Mesendoderm (in vitro differentiated cells): ENCODE measurements at places on chromosomes 2 and 18.
A peak's percentile ranks its signal among the peaks of the same experiment; 100 is the strongest.

GRCh38 chr2:71923887-71924533 lies 223.7 kb downstream of the CYP26B1 start:
- peak; percentile 92 for DNase-seq

DNA sequence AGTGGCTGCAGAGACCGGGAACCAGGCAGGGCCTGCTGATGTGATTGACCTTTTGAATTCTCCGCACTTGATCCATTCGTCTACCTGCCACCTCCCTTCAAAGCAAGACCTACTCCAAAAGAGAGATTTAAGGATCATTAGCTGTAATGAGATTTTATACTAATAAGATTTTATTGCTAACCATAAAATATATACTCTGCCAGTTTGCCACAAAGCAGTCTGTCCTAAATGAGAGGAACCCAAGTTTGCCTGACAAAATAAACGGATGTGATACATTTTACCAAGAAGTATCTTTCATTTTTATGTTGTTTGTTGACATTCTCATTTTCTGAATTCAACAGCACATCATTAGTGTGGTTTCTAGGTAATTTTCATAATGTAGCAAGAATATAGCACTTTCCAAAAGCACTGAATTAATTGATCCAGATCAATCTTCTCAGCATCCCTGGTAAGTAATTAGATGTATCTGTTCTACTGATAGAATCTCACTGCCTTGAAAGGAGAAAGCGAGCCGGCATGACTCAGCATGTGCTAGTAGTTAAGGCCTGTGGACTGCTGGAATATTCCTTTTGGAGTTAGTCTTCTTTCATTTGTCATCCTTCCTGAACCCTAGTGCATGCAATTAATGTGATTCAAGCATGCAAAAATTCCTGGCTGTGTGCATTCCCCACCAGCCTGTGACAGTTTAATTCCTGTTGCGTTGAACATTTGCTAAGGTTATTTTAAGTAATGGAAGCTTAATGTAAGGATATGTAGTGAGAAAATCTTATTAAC lies 128.5 kb downstream of the ARL6IP6 start:
- DNase-seq = peak; percentile 59

GRCh38 chr2:215921895-215922294 lies 91.5 kb downstream of the MREG start:
- peak; percentile 40 for DNase-seq

- no peak for DNase-seq
Observed at GRCh38 chr18:39025531-39025930, 1459.9 kb upstream of the CELF4 start.

DNA sequence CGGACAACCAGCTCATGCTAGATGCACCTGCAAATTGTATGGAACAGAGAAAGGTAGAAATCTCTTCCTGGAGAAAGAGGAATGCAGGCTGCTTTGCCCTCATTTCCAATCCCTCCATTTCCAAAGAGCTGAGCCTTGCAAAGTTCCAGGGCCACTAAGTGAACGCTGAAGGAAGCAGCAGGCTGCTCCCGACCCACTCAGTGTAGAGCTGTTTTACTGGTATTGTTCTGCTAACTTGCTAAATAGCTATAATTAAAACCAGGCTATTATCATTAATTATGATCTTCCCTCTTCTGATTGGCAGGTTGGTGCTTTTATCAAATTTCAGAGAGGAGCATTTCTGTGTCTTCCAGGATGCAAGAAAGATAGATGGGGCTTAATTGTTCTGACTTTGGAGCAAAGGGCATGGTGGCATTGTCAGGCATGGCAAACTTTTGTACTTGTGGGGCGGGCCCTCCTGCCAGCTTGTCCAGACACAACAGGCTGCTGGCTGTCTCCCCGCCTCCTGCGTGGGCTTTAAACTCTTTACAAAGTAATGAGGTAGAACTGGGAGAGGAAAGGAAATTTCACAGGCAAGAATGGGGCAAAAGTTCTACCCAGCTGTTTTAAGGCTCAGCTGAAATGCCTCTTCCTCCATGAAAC lies 40.2 kb downstream of the ALK start:
- DNase-seq = no peak

DNA sequence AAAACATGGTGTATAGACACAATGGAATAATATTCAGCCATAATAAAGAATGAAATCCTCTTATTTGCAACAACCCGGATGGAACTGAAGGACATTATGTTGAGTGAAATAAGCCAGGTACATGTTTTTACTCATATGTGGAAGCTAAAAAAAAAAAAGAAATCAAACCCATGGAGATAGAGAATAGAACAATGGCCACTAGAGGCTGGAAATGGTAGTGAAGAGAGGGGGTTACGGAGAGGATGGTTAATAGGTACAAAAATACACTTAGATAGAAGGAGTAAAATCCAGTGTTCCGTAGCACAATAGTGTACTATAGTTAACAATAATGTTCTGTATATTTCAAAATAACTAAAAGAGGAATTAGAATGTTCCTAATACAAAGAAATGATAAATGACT lies 12.8 kb upstream of the KIAA2012 start:
- DNase-seq = no peak

GRCh38 chr2:7992612-7993602 lies 688.9 kb upstream of the ID2 start:
- no peak for DNase-seq

- peak; percentile 20 for DNase-seq
Observed at GRCh38 chr2:219630770-219631405, 3.5 kb downstream of the SLC4A3 start.

DNA sequence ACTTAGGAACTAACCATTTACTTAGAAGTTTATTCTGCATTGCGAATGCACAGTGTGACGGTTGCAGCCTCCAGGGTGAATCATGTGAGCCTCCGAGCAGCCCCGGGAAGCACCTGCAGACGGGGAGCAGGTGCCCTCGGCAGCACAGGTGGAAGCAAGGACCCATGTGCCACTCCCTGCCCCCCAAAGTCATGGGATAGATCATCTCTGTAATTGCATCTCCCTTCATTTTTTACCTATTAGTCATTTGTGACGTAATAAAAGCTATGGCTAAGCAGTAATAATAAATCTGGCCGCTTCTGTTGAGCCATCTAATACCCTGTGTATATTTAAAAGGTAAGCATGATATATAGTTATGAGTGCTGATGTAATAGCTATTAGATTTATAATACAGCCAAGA lies 97.2 kb downstream of the PTGR3 start:
- DNase-seq = no peak

DNA sequence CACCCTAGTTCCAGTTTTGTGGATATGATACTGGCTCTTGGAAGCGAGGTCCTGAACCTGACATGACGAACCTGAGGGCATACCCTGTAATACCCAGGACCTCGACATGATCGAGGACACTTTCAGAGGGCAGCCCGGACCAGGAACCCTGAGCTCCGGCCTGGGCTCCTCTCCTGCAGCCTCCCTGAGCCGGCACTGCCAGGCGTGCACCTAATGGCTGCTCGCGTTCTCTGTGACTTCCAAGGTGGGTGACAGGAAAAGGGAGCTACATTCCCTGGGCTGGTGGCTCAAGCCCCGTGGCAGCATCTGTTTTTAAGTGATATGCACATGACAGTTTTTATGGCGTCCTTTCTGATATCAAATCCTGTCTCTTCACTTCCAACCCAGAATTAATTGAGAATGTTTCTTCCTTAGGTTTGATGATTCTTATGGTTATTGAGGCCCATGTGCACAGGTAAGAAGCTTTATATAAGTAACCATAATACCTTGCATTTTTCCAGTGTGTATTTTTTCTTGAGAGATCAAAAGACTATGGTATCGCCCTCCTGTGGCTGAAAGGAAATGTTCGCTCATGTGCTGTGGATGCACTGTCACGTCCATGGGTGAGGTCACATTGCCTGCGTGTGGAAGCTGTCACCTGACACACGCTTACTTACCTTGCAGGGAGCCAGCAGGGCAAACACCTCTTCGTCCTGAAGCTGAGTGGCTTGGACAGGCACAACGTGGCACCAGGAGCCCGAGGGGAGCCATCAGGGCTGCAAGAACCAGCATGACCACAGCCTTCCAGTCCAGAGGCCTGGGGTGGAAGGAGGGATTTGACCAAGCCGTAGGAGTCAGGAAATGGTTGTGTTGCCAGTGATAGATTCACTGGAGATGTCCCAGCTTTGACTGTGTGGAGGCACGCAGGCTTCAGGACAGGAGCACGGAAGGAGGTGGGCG lies 367.4 kb upstream of the MYT1L start:
- peak; percentile 68 for DNase-seq

- DNase-seq = no peak
Observed at GRCh38 chr2:204152616-204153015, 216.1 kb downstream of the ICOS start.

DNA sequence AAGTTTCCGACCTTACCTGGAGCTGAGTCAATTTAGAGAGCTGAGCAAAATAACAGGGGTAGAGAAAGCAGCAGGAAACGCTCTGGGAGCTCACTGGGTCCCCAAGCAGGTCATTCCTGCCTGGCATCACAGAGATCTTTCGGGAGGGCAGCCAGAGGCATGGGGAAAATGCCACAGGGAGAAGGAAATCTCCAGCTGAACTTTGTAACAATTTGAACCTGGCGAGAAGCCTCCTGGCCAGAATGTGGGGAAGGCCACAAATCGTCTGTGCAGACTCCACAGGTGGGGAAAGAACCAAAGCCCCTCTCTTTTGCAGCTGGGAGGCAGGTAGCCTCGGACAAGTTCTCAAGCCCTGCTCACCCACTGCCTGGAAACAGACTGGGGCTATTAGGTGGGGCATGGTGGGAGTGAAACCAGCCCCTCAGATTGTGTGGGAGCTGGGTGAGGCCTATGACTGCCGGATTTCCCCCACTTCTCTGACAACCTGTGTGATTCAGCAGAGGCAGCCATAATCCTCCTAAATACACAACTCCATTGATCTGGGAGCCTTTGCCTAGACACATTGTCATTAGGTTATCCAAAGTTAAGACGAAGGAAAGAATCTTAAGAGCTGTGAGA lies 53.9 kb downstream of the INO80D start:
- DNase-seq = peak; percentile 64

GRCh38 chr2:29766191-29766590 lies 155.2 kb downstream of the ALK start:
- DNase-seq = no peak

GRCh38 chr18:9846162-9846925 lies 39.4 kb upstream of the TXNDC2 start:
- no peak for DNase-seq

GRCh38 chr2:54599914-54600313 lies 123.5 kb upstream of the EML6 start:
- DNase-seq = no peak

DNA sequence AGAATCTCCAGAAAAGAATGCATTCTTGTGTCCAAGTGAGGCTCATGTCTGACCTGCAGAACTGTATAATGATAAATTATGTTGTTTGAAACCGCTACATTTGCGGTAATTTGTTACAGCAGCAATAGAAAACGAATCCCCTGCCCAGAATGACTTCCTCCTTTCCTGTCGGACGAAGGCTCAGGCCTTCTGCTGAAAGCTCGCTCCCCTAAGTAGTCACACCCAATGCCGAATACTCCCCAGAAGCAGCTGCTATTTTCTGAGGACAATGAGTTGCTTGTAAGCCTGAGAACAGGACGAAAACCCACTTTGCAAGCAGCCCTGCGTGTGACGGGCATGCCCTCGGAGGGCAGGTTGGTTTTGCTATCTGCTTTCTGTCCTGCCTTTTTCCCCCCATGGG lies 27.7 kb upstream of the PTPN4 start:
- DNase-seq = no peak

GRCh38 chr2:150601280-150602038 lies 114.0 kb upstream of the RND3 start:
- DNase-seq = no peak

- no peak for DNase-seq
Observed at GRCh38 chr2:164899121-164899520, 56.2 kb downstream of the SLC38A11 start.

- DNase-seq = peak; percentile 95
Observed at GRCh38 chr18:25019086-25019860, 332.7 kb downstream of the ZNF521 start.

GRCh38 chr2:134689315-134689714 lies 29.5 kb downstream of the TMEM163 start:
- no peak for DNase-seq

- DNase-seq = peak; percentile 43
Observed at GRCh38 chr2:58734365-58734764, 493.2 kb upstream of the FANCL start.

- no peak for DNase-seq
Observed at GRCh38 chr2:197128126-197128525, 182.5 kb downstream of the ANKRD44 start.

- DNase-seq = peak; percentile 67
Observed at GRCh38 chr18:8215741-8216140, 393.5 kb upstream of the RAB12 start.

DNA sequence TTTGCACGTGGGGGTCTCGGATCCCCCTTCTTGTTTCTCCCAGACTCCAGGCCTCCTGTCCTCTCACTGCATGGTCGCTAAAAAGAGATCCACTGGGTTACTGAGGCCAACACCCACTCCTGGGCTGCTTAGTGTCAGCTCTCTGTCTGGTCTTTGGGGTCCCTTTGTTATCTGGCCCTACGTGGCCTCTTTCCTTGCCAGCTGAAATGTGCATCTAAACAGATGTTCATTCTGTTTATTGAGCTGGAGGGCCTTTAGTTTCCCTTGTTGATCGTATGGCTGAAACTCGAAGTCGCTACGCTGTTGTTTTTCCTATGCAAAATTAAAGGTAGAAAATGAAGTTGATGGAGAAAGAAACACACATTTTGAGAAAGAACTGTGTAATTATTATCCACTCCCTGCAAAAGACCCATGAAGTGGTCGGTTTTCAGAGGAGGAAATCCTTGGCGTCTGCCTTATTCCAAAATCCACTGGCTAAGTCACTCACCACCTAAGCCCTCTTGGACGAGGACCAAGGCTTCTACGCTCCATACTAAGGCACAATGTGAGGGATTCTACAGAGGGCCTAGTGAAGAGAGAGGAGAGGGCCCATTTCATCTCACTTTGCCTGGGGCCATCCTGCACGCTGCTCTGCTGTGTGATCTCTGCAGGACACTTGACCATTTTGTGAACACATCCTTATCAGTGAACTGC lies 105.3 kb downstream of the GLI2 start:
- no peak for DNase-seq

DNA sequence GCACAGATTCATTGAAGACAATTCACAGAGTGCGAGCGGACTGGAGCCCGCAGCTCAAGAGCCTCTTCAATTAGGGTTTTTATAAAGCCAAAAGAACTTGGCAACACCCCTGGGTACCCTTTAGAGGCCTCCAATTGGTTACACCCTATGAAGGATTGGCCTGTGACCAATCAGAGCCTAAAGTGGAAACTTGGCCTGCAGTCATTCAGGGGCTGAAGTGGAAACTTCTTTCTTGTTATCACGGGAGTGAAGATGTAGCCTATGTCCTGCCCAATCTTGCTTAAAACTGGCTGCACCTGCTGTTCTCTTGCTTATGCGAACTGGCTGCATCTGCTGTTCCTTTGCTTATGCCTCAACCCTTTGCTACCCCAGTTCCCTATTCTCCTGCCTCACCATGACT lies 1.8 kb upstream of the HJURP start:
- DNase-seq = no peak

- DNase-seq = no peak
Observed at GRCh38 chr2:113148606-113149552, 21.5 kb downstream of the IL1RN start.

- DNase-seq = no peak
Observed at GRCh38 chr18:56910237-56910636, 236.7 kb upstream of the BOD1L2 start.
